ENCODE measurements at places on chromosomes 16 and 17.

DNA sequence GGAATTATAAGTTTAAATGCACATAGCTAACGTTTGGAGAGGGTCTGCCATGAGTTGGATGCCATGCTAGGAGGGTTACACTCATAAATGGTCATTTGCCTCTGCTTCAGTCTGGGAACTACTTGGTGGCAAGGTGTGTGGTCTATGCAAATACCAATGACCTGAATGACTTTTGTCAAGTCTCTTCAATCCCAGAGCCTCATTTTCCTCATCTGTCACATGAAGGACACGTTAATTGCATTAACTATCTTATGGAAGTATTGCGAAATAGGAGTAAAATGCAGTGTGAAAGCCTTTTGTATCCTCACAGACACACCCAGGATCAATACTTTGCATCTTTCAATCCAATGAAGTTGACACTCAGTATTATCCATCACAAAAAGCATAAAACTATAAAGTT lies 62.8 kb downstream of the CDK5R1 start:
- DNase-seq, result no peak

- no peak for DNase-seq
These were observed 52.8 kb upstream of the TOB1 start for GRCh38 chr17:50918933-50919296.

DNA sequence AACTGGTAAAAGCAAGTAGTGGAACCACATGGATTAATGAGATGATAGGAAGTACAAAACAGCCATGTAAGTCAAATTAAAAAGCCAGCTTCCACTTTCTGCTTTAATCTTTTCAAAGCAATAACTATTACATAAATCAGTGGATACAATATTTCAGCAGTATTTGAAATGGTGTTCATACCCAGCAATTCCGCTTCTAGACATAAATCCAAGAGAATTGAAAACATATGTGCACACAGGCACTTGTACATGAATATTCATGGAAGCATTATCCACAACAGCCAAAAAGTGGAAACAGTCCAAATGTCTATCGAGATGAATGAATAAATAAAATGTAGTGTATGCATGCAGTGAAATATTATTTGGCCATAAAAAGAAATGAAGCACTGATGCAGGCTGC lies 27.4 kb downstream of the SLFN12L start:
- no peak for DNase-seq

DNA sequence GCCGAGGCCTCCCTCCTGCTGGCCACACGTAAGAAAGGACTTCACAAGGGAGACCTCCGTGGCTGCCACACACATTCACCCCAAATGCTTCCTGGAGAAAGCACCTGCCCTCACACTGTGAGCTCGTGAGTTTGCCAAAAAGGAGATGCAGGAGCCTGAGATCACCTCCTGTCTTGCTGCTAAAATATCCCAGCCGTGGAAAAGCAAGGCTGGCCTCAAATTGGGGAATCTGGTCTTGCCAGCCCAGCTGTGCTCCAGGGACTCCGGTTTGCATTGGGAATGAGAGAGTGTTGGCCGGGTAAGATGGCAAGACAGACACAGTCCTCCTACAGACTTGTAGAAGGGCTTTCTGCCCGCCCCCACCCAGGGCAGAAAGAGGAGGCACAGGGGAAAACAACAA lies 13.8 kb downstream of the RBFOX3 start:
- DNase-seq, result no peak

DNA sequence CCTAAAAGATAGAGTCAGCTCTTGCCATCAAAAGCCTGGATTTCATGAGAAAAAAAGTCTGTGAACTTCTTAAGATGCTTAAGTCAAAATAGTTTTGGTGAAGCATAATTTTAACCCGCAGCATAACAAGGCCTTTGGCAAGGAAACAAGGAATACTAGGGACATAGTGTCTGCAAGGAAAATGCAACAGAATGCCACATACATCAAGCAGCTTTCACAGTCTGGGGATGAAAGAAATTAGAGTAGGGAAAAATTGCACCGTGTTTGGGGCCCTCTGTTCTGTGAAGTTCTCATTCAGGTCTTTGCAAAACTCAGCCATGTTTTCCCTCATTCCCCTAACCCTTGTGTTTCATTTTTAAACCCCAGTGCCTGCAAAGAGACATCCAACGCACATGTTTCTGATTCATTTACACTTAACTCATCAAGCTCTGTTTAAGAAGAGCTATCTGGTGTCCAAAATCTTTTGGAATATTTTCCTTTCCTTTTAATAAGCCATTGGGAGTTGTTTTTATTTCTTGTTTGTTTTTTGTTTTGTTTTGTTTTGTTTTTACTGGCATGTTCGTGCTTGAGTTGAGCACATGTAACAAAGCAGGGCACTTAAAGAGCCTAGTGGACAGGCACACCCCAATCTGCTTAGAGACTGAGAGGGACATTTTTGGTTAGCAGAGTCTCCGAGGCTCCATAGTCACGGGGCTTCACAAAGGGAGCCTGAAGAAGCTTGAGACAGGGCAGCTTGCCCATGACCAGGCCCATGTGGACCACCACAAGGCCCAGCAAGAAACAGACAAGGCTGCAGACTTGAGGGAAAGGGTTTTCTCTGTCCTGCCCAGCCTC lies 116.5 kb downstream of the ANKFN1 start:
- DNase-seq, result no peak
